ENCODE measurements at places on chromosomes 7 and 10.

- peak; percentile 47 for DNase-seq
Measured at GRCh38 chr7:129780974-129781927, 169.7 kb downstream of the NRF1 start.

- DNase-seq = peak; percentile 22
Measured at GRCh38 chr10:68560186-68560942, at the start of gene TET1. TET1 (plus strand) TSS chr10:68560337; CDS start chr10:68572339, 12,002 bp downstream.

- DNase-seq = no peak
Measured at GRCh38 chr7:18472161-18472483, 23.4 kb upstream of the HDAC9 start.

DNA sequence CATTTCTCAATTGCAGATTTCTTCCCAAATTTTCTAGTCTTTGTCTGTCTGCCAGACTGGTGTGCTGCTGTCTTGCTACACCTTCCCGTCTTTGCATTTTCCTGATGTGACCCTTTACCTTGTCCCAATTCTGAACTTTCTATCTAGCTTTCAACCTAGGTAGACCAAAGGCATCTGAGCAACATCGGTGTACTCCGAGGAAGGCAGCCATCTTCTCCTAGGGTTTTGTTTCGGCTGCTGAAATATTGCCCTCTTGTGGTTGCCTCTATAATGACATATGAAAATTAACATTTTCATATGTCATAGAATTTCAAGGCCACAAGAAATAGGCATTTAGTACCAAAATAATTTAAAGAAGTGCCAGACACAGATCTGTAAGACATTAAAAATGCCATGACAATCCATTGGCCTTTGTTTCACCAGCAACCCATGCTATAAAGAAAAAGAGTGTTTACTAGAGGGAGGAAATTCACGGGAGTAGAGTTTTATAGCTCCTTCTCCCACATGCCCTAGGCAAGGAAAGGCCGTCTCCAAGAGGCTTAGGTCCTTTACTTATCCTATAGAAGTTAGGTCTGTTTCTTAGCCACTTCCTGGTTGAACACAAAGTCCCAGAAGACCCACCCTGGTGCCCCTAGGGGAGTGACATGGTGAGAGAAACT is 23.4 kb downstream of the OR9A2 start:
- DNase-seq = peak; percentile 48

GRCh38 chr7:55202150-55202913 is 162.8 kb upstream of the LANCL2 start:
- no peak for DNase-seq

DNA sequence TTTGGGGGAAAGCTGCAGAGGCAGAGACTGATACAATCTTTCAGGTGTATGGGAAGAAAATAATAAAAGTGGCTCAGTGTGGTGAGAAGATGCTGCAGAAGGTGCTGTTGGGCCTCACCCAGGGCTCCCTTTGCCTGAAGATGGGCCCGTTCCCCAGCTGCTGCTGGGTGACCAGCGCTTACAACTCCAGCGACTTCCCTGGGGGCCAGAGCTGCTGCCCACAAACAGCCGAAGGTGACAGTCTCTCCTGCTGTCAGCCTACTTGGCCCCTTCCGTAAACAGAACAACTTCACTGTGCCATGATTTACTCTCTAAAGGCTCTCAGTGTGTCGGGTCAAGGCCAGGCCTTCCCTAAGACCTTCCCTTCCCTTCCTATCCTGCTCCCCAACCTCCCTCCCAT is 93.6 kb upstream of the PCBD1 start:
- DNase-seq = no peak

DNA sequence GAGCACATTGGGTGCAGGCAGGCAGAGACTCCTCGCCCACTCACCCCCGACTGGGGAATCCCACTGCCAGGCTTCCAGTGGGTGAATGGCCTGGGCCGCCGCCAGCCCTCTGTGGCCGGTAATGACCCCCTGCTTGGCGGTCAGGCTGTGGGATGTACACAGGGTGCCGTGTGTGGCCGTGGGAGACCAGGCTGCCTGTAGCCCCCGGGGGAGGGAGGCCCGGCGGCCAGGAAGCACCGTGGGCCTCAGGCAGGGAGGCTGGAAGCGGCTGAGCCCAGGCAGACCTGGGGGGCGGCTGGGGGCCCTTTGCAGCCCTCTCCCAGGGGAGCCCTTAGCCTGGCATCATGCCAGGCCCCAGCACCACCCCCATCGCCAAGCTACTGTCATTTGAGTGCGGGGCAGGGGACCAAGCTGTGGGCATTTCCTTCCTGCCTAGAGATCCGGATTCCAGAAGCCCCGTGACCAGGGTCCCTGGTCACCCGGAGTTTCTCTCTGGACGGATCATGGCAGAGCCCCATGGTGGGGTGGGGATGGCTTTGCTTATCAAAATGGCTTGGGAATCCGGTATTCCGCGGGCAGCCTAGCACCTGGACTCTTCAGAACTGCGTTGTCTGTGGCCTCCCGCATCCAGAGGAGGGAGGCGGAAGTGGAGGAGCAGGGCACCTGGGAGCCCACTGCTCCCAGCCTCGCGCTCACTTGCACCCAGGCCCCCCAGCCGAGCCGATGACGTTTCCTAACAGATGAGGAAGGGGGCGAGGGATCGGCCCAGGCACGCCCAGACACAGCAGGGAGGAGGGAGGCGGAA is 1.1 kb downstream of the TTYH3 start:
- DNase-seq = peak; percentile 75

DNA sequence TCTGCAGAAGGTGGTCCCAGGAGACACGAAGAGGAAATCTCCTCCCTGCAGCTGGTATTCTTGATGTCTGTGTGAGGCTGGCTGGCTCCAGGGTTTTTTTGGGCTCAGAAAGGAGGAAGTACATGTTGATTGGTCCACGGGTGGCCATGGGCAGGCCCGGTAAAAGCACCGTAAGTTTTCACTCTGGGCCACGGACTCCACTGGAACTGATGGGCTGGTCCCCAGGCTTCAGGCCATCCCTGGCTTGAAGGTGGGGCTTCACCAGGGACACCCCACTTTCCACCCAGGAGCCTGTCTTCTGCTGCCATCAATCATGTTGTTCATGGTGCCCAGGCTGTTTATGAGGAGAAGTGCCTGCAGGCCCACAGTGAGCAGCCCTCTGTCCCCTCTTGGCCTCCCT is 736.8 kb downstream of the PCDH15 start:
- no peak for DNase-seq

- no peak for DNase-seq
Measured at GRCh38 chr7:33837356-33837851, 67.9 kb upstream of the BMPER start.

GRCh38 chr7:23546897-23547572 is 15.3 kb upstream of the TRA2A start:
- peak; percentile 69 for DNase-seq

DNA sequence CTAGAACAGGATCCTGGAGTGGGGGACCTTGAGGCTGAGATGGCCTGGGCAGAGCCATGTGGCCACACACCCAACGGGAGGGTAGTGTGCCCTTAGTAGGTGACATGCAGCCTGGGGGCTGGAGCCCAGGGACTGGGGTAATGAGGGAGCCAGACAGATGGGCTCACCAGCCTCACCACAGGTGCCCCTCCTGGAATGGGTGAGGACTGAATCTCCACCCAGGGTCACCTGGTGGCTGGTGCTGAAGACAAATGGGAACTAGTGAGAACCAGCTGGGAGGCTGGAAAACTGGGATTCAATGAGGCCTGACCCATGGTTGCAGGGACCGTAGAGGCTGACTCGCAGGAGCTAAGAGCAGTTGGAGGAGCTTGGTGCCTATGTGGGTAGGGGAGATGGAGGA is 6.1 kb downstream of the ZP3 start:
- no peak for DNase-seq

GRCh38 chr7:28661826-28662595 is 249.7 kb downstream of the CREB5 start:
- peak; percentile 13 for DNase-seq

DNA sequence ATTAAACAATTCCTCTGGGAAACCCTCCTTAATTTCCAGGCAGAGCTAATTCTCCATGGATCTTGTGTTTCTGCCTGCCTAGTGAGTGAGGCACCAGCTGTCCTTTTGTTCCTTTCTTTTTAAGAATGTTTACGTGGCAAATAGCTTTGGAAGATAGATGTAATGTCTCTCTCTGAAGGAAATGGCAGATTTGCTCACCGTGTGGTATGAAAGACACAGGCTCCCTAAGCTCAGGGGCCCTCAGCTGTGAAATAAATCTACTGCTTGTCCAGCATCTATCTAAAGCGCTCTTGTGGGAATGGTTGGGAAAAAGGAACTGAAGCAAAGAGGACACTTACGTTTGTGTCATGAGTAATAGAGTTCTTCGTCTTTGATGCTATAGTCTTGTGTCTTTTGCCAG is 64.6 kb downstream of the FAS start:
- DNase-seq = no peak

- no peak for DNase-seq
Measured at GRCh38 chr10:28171468-28172222, 131.2 kb downstream of the MPP7 start.

DNA sequence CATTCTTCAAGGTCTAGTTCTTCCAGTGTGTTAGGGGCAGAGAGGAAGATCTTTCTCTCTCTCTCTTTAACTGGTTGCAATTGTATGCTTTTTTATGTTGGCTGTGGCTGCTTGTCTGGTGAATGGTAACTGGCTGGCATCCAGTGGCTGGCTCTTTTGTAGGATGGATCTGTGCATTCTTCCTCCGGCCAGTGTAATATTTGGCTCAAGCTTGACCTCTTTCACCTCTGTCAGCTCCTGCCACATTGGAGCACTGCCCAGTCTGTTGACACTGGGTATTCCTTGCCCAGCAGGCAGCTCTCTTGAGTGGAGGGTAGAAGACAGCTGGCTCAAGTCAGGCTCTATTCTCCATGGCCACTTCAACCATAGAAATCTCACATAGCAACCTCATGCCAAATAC is 528.3 kb downstream of the PHTF2 start:
- DNase-seq = no peak

GRCh38 chr10:47121336-47121735 is 178.7 kb upstream of the GDF10 start:
- DNase-seq = no peak

GRCh38 chr7:90424720-90425119 is 21.5 kb downstream of the CLDN12 start:
- peak; percentile 8 for DNase-seq

DNA sequence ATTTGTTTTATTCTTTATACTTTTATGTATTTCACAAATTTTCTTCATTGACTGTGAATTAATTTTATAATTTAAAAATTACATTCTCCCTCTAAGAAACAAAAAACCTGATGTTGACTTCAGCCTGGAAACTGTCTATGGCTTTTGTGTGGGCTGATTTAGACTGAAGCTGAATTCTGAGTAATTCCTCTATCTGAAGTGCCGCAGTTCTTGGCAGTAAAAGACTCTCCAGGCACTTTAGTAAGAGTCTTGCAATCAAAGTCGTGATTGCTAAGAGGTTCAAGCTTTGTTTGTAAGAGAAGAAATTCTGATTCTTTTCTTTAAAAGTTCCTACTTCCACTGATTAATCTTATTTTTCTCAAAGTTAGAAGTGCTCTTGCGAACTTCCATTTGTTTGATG is 3.4 kb upstream of the CEP41 start:
- no peak for DNase-seq

- DNase-seq = no peak
Measured at GRCh38 chr10:33212061-33212748, 122.3 kb downstream of the NRP1 start.

DNA sequence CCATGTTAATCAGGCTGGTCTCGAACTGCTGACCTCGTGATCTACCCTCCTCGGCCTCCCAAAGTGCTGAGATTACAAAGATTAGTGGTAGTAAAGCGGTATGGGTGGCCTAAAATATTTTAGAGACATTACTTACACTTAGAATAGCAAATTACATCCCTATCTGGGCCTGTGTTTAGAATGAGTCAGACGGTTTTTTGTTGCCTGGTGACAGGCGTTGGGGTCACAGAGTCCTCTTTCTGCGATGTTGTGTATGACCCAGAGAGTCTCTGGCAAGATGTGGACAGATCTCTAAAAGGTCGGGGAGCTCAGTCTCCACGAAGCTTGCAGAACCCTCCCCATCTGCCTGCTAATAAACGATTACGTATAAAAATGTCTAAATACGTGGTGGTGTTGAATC is 39.6 kb upstream of the PRKCQ start:
- DNase-seq = no peak

DNA sequence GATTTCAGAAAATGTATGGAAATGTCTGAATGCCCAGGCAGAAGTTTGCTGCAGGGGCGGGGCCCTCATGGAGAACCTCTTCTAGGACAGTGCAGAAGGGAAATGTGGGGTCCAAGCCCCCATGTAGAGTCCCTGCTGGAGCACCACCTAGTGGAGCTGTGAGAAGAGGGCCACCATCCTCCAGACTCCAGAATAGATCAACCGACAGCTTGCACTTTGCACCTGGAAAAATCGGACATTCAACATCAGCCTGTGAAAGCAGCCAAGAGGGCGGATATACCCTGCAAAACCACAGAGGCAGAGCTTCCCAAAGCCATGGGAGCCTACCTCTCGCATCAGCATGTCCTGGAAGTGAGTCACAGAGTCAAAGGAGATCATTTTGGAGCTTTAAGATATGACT is 14.3 kb downstream of the RPEL1 start:
- DNase-seq = no peak

DNA sequence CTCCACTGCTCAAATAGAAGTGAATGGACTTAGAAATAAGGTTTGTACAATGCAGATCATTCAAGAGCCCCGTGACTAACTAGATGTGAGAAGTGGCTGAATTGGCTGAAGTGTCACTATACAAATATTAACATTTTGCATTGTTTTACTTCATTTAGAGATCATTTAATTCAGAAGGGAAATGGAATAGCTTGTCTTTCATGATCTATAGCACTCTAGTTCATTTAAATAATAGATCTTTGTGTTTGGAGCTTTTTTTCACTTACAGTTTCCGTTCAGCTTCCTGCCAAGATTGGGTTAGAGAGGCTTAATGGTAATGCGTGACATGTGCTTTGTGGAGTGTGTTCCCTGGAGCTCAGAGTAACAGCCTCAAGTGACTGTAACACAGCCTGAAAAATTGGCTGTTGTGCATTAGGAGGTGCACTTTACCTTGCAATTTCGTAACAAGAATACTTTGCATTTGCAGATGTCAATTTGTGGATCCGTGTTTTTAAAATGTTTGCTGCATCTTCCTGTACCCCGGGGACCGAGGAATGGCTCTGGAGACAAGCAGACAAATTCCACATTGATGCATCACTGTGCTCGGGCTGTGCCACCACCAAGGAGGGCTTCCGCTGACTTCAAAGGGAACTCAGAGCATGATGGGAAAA is 170.3 kb downstream of the NRP1 start:
- no peak for DNase-seq

DNA sequence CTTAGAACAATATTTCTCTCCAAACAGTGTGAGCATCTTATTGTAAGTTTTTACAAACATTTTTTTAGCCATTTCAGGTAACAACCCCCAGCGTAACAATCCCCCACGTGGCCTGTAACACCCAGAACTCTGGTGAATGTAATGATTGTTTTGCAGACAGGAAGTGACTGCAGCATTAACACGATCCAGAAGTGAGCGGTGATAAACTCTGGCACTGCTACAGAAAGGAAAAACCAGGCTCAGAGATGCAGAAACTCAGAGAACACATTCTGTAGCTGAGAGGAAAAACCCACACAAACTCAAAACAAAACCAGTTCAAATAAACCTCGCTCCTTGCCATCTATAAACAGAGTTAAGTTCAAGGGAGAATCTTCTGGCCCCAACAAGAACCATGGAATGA is 285.7 kb downstream of the FGFR2 start:
- no peak for DNase-seq
